ENCODE measurements at places on chromosomes 5 and 9.

- no peak for DNase-seq
Observed at GRCh38 chr5:14410394-14411201, 171.0 kb upstream of the OTULINL start.

DNA sequence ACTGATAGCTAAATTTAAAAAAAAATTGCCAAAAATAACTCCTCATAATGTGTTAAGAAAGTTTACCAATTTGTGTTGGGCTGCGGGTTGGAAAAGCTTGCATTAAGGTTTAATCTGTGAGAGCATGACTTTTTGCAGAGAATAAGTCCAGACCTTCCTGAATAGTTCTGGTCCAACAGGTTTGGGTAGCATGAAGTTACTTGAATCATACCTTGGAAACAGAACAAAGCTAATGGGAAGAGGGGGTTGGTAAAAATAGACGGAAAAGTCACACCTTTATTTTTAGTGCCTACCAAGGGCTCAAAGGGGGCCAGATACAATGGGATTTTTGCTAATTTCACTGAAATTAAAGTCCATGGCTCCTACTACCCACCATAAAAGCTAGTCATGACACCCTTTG, 17.1 kb upstream of the MATR3 start:
- DNase-seq: no peak

DNA sequence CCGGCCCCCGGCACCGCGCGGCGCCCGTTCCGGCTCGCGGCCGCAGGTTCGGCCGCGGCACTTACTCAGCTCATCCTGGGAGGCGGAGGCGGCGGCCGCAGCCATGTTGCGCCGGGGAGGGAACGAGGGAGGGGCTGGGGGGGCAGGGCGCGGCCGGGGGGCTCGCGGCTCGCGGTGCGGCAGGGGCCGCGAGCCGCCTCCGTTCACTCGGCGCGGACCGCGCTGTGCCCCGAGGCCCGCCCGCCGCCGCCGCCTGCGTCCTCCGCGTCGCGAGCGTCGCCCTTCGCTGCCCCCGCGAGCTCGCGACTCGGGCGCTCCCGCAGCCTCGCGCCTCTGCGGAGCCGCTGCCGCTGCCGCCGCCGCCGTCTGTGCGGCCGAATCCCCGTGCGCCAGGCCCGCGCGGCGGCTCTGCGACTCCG, 735 bp downstream of the ECPAS start:
- peak; percentile 57 for DNase-seq

DNA sequence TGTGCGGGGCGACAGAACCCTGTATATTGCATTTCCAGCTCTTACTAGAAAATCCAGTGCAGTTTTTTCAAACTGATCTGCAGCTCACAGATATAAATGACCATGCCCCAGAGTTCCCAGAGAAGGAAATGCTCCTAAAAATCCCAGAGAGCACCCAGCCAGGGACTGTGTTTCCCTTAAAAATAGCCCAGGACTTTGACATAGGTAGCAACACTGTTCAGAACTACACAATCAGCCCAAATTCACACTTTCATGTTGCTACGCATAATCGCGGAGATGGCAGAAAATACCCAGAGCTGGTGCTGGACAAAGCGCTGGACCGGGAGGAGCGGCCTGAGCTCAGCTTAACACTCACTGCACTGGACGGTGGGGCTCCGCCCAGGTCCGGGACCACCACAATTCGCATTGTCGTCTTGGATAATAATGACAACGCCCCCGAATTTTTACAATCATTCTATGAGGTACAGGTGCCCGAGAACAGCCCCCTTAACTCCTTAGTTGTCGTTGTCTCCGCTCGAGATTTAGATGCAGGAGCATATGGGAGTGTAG, 786 bp downstream of the PCDHB5 start:
- DNase-seq: no peak

DNA sequence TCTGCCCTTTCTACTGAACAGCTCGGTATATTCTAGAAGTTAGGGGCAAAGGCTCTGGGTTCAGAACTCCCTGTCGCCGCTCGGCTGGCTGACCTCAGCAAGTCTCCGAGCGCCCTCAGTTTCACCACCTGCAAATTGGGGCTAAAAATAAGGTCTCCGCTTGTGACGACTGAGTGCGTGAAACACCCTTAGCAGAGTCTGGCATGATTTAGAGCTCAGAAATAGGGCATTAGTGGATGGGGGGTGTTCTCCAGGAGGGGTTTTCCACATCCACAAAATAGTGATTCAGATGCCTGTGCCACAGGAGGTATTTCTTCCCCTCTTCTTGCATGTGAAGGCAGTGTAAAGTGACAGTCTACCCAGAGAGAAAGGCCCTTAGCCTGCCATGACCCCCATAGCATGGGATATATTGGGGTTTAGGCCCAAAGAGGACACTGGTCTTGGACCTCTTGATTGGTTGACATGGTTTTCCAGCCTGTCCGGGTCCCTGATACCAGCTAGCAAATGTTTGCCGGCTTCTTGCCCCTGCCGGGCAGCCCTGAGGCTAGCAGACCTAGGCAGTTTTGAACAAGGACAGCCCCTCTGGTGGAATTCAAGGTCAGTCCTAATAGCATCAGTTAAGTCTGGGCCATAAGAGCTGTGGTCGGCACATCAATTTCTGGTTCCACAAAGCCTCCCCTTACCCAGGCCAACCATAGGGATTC, 1.4 kb downstream of the ERGIC1 start:
- DNase-seq: no peak

GRCh38 chr5:131615957-131616356, 19.1 kb downstream of the RAPGEF6 start:
- DNase-seq: no peak

GRCh38 chr5:10678244-10678643, 82.8 kb downstream of the DAP start:
- no peak for DNase-seq

DNA sequence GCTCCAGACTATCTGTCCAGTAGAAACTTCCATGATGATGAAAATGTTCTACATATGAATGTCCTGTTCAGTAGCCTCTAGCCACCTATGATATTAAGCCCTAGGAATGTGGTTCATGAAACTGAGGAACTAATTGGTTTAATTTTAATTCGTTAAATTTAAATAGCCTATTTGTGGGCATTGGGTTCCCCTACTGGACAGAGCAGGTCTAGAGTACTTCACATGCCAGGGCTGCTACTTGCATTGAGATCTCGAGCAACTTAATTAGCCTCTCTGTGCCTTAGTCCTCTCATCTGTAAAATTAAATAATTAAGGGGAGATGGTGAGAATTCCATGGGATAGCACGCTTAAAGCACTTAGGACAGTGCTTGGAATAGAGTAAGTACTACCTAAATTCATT, 160.0 kb downstream of the PAPPA start:
- no peak for DNase-seq

GRCh38 chr9:90607701-90608516, 34.7 kb downstream of the DIRAS2 start:
- DNase-seq: no peak

DNA sequence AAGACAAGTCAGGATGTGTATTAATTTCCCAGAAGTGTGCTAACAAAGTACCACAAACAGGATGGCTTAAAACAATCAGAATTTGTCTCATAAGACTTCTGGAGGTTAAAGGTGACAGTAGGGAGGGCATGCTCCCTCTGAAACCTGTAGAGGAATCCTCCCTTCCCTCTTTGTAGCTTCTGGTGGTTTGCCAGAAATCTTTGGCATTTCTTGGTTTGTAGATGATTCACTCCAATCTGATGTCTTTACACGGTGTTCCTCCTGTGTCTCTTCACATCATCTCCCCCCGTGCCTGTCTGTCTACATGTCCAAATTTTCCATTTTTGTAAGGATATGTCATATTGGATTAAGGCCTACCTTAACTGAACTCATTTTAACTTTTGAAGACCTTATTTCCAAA, 471.5 kb downstream of the ZNF608 start:
- DNase-seq: no peak

- no peak for DNase-seq
Observed at GRCh38 chr5:180027459-180028089, 44.0 kb downstream of the RNF130 start.

GRCh38 chr9:115469841-115470240, 351.9 kb upstream of the TNC start:
- no peak for DNase-seq

DNA sequence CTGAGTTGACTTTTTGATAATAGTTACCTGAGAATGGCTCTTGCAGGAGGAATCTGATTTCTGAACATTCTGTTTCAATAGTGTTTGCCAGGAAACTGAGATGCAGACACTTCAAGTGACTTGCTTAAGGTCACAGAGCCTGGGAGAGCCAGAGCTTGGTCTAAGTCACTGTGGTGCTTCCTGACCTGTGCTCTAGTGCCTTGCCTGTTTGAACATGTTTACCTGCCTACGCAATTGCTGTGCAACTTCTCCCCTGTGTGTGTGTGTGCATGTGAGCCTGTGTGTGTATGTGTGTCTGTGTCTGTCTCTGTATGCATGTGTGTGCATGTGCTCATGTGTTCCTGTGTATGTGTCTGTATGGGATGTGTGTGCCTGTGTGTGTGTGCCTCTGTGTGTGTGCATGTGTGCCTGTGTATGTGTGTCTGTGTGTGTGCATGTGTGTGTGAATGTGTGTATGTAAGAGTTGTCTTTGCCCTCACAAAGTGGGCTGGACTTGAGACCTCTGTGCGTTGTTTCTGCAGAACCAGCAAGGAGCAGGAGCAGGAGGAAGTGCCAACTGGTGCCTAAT, 185.8 kb downstream of the GADD45G start:
- no peak for DNase-seq

GRCh38 chr5:62306323-62306895, 403 bp downstream of the KIF2A start:
- peak; percentile 53 for DNase-seq

DNA sequence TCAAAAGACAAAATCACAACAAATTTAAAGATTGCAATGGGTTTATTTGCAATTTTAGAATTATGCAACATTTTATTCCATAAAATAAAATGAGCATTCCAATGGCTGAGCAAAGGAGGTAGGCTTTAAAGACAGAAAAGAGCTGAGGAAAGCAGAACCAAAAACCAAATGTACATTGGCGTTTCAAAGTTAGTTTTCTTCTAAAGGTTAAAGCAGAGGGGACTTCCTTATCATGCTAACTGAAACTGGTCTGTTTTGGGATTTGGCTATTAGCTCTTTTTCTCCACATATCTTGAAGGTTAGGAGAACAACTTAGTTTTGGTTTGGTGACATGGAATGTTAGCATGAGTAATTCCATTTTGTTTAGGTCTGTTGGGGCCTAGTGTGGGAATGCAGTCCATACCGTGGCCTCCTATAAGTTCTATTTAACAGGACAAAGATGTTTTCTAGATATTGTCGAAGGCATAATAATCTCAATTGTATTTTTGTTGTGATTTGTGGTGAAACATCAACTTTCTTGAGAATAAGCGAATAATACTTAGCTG, 20.3 kb downstream of the DCP2 start:
- no peak for DNase-seq

- no peak for DNase-seq
Observed at GRCh38 chr9:132541870-132542830, 40.3 kb upstream of the BARHL1 start.
